ENCODE measurements at places on chromosomes 4 and X. TPM values are rescaled to one million over a fixed set of nuclear protein-coding genes. Genes with fewer than 3 reads are reported as not detected.

- no peak for DNase-seq
These were observed 600 bp upstream of the HEPH start for GRCh38 chrX:66163447-66163846.

GRCh38 chrX:105703876-105704275 is 118.5 kb upstream of the NRK start:
- DNase-seq = no peak

- DNase-seq = no peak
These were observed 303.7 kb upstream of the GNPDA2 start for GRCh38 chr4:45030059-45030458.

GRCh38 chrX:522456-522855 is 108.1 kb upstream of the SHOX start:
- DNase-seq = no peak

DNA sequence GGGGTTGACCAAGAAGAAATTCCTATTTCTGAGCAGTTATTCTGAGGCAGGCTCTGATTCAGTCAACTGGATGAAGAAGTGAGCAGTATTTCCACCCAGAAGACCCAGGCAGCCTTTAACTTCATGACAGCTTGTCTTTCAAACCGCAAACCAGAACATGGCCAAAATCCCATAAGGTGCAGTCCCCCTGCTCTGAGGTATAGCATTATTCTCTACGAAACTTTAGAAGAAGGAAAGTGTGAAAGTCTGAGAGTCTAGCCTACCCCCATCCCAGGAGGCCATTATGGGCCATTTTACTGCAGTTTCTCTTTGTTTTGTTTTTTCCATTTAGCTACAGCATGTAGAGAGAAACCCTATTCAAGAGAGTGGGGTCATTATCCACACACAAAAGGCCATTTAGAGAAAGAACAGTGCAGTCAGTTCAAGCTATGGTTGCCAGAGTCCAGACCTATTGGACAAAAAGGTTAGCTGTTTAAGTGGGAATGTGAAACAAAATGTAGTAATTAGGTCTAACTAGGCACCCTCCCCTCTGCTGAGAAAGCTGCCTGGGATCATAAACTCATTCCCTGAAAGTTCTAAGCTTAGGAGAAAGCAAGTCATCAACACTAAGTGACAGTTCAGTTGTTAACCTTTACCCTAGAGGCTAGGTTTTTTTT is 52.1 kb upstream of the RASGEF1B start:
- DNase-seq = no peak

The GC gene
- total RNA-seq = 2.0 TPM

DNA sequence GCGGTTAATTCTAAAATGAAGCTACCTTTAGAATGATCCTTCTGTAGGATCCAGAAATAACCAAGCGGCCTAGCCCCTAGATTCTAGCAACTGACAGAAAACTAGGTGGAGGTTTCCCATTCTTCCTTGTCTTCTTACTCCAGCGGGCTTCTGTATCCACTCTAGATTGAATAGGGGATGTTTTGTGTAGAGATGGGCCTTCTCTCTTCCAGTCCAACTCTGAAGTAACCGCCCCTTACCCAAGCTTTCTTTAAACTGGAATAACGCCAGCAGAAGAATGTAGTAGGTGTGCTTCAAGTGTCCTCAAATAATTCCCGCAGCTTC is 386 bp upstream of the TMEM184C start:
- DNase-seq = no peak

GRCh38 chrX:51395810-51396728 is 63.4 kb downstream of the NUDT10 start:
- DNase-seq = peak; percentile 66

The UGT2B17 gene
- total RNA-seq = 0.35 TPM

The SOD3 gene
- total RNA-seq = not detected

DNA sequence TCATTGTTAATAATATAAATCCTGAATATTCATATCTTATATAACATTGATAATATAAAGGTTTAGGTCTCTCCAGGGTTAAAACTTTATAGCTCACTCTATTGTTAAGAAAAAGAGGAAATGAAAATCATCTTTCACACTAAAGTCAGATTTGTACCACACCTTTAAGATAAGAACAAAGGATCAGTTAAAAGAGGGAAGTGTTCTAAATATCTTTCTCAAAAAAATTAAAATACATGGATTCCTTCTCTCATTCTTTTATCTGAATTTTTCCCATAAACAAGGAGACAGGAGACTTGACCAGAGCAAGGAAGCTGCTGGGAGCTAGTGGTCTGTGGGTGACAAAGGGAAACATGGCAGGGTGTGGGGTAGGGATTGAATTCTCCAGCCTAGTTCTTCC is 323.0 kb upstream of the CPXCR1 start:
- no peak for DNase-seq

- no peak for DNase-seq
These were observed 55.9 kb downstream of the HTRA3 start for GRCh38 chr4:8325291-8325973.

DNA sequence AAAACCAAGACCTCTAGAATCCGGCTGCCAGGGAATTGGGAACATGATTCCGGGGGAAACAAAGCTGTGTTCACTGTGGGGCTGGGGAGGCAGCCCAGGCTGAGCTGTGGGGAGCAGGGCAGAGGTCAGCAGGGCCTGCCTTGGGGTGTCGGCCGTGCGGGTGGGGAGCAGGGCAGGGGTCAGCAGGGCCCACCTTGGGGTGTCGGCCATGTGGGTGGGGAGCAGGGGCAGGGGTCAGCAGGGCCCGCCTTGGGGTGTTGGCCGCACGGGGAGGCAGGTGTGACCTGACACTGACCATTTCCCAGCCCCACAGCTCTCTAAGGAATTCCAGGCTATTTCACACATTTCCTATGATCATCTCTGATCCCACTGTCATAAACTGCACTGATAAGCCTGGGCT is 45.6 kb upstream of the CPLX1 start:
- DNase-seq = no peak

- no peak for DNase-seq
These were observed 33.7 kb downstream of the TMEM150C start for GRCh38 chr4:82528074-82528473.

GRCh38 chr4:71322425-71322824 is 16.4 kb upstream of the SLC4A4 start:
- no peak for DNase-seq

GRCh38 chr4:164224871-164225270 is 529.1 kb upstream of the SMIM31 start:
- DNase-seq = no peak

DNA sequence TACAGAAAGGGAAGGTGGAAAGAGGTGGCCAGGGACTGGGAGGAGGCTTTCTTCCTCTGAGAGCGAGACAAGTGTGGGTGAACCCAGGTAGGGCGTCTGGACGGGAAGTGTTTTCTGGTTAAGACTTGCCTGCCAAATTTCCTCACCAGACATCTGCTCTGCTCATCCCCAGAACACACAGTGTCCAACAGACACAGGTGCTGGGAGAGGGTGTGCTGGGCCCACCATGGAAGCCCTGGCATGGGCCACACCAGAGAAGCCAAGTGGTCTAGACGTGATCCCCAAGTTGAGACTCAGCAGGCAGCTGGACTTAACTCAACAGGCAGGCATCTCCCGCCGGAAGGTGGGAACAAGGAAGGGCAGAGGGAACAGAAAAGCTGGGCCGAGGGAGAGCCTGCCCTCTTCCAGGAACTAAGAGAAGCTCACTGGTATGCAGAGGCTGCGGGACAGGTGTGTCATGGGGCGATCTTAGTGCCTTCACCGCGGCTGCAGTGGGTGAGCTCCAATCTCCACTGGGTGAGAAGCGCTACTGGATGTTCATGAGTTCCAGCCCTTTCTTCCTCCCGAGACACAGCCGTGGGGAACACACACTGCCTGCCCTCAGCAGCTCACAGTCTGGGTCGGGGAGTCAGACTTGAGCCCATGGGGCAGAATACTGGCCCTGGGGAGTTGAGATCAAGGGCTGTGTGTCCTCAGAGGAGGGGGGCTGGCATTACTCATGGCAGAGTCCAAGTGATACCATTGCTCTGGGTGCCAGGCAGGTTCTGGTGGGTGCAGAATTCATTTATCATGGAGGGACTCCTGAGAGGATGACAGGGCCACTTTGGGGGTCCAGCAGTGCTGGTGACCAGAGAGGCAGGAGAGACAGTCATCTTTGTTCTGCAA is 110.2 kb downstream of the CPZ start:
- no peak for DNase-seq

The FAM149A gene
- 1.1 TPM for total RNA-seq

The SLC6A14 gene
- total RNA-seq = not detected

DNA sequence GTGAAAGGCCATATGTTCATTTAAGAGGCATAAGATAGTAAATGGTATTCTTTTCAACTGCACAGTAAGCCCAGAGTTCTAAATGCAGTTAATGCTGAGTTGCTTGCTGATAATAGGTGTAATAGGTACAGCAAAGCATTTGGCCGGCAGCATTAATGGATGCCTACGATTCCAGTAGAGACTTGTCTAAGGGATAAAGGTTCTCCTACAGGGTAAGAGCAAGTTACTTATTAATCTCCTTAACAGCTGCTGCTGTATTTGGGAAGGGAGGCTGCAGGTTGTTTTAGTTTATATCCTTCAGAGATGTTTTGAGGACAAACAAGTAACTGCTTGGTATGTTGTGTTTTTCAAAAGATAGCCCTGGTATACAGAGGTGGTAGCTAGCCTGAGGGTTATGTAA is 16.8 kb downstream of the TSPAN7 start:
- DNase-seq = no peak
